ENCODE measurements at places on chromosomes 13 and 19.

GRCh38 chr13:47481536-47481935 lies 519.5 kb downstream of the SUCLA2 start:
- H3K4me1 ChIP-seq = no peaks in the 10 kb centered on the region
- H3K36me3 ChIP-seq = no peaks in the 10 kb centered on the region
- H3K27ac ChIP-seq = no peak overlapping the region

DNA sequence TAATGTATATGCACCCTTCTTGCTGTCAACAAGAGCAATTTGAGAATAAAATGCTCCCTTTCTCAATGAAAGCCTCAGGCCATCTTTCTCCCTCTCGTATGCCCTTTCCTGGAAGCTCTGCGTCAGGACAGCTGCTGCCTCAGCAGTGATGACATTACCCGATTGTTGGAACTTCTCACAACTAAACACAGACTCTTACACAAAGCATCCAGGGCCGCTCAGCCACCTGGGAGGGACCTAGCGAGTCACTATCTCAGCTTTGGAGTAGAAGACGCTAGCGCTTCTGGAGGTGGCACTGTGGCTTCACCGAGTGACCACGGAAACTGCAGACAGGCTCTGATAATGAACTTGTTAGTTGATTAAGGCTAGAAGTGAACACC lies 153.2 kb upstream of the SOX1 start:
- no peaks in the 10 kb centered on the region for H3K4me1 ChIP-seq
- H3K4me3 ChIP-seq = no peak overlapping the region
- H3K27ac ChIP-seq = no peak overlapping the region

- no peaks in the 10 kb centered on the region for H3K27me3 ChIP-seq
- H3K4me3 ChIP-seq = no peak overlapping the region
- DNase-seq = no peak
- H3K36me3 ChIP-seq = peaks cover 81% of the 10 kb centered on the region
Measured at GRCh38 chr19:14459703-14460102, 15.5 kb downstream of the PTGER1 start.

DNA sequence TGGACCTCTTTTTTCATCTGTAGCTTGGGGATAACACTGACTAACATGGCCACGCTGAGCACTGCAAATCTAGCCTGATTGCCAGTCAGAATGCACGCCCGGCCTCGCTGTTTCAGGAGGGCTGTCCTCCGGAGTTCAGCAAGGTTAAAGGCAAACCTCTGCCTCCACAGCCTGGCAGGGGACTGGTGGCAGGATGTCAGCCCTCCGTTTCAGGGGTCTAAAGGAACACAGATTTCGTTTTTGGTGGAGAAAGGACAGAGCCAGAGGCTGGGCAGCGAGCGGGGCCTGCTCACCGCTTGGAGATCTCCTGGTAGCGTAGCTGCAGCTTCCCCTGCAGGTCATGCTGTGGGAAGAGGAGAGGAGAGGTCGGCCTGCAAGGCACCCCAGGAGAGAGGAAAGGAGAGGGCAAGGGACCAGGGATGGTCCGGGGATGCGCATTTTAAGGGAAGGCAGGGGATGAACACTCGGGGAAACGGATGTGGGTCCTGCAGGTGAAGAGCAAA lies 560 bp downstream of the NDUFA7 start:
- H3K4me1 ChIP-seq = peaks cover 33% of the 10 kb centered on the region
- H3K4me3 ChIP-seq = peak overlapping the region; percentile 100
- peak overlapping the region; percentile 85 for H3K27ac ChIP-seq

DNA sequence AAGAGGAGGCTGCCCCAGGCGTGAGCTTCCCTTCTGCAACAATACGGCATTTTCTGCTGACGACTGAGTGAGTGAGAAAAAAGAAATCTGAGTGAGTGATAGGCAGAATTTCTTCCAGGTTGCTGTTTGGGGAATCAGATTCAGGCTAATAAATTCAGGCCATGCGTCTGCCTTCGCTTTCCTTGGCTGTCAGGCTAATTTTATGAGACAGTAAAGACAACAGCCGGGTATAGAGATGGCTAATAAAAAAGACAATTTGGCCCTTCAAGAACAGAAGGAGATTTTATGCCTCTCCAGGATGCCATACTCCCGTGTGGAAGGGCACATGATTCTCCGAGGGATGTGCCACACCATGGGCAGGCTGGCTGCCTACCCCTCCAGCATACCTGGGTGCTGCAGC lies 145.9 kb upstream of the UBL3 start:
- no peak overlapping the region for H3K27ac ChIP-seq
- H3K4me1 ChIP-seq = no peaks in the 10 kb centered on the region
- H3K27me3 ChIP-seq = no peaks in the 10 kb centered on the region
- DNase-seq = no peak

DNA sequence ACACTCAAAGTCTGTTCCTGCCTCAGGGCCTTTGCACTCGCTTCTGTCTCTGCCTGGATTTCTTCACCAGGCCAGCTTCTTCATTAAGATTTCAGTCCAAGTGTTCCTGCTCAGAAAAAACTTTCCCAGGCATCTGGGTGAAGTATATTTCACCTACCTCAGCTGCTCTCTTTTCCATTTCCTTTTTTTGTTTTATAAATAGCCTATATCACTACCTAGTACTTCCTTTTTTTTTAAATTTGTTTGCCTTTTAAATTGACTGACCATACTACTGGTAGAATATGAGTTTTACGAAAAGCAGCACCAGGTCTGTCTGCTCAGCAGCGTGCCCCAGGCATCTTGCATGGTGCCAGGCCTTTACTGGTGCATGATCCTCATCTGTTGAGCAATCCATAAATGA lies 1064.4 kb downstream of the UQCRFS1 start:
- no peak overlapping the region for H3K27ac ChIP-seq
- no peak overlapping the region for H3K4me3 ChIP-seq
- H3K36me3 ChIP-seq = no peaks in the 10 kb centered on the region
- DNase-seq = no peak
- H3K4me1 ChIP-seq = no peaks in the 10 kb centered on the region

DNA sequence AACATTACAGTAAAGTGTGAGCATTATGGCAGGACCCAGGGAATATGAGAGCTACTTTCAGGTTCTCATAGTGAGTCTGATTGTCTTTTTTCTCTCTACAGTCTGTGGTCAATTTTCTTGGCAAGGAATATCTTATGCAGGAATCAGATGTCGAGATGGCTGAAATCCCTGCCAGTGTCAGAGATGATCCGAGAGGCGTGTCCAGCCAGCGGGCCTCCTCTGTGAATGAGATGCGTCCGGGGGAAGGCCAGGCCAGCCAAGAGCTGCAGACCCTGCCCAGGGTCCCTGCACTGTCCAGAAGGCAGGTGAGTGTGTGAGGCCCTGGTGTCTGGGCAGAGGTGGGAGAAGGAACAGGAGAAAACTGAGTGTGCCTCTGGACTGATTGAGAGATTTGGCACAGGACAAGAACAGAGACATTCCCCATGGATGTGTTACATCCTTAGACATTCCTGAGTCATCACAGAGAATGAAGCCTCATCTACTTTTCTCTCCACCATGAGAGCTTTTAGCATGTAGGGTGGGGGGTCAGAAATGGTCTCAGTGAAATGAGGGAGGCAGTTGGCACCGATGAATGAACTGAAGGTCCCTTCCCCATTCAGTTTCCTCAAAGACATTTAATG lies 27.3 kb upstream of the EDDM13 start:
- no peaks in the 10 kb centered on the region for H3K27me3 ChIP-seq
- H3K27ac ChIP-seq = no peak overlapping the region
- no peak for DNase-seq

DNA sequence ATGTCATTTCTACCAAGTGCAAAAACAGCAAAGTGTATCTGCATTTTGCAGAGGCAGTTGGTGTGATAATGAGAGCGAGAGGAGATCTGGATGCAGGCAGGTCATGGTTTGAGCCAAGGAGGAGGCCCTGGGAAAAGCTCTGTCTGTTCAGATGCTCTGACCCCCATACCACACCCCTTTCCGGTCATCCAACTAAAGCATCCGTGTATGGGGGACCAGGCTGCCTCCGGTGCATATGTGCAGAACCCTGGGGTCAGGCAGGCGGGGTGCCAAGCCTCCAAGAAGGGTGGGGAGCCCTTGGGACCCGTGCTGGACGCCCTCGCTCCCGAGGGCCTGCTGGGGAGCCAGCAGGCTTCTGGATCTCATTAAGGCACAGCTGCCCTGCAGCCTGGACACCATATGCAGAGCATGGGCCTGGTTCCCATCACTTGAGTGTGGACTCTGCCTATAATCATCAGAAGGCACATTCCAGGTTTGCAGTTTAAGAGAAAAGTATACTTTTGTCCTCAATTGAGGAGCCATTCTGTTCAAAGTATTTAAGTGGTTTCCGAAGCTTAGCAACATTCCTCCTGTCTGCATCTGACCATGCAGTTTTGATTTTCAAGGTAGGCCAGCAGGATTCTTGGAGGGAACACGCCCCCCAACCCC lies 56.1 kb downstream of the ALOX5AP start:
- H3K27ac ChIP-seq = no peak overlapping the region
- H3K4me1 ChIP-seq = peaks cover 14% of the 10 kb centered on the region
- no peak overlapping the region for H3K4me3 ChIP-seq
- H3K36me3 ChIP-seq = no peaks in the 10 kb centered on the region
- H3K27me3 ChIP-seq = no peaks in the 10 kb centered on the region
- no peak for DNase-seq

- H3K36me3 ChIP-seq = peaks cover 67% of the 10 kb centered on the region
- H3K27ac ChIP-seq = no peak overlapping the region
- no peaks in the 10 kb centered on the region for H3K4me1 ChIP-seq
- DNase-seq = no peak
Measured at GRCh38 chr19:2188708-2189385, 25.1 kb downstream of the DOT1L start.

- no peaks in the 10 kb centered on the region for H3K27me3 ChIP-seq
- H3K4me3 ChIP-seq = no peak overlapping the region
- no peak for DNase-seq
- H3K4me1 ChIP-seq = no peaks in the 10 kb centered on the region
- no peaks in the 10 kb centered on the region for H3K36me3 ChIP-seq
Measured at GRCh38 chr19:8097681-8098567, 45.4 kb downstream of the CCL25 start.

GRCh38 chr13:50873467-50873866 lies 30.0 kb upstream of the DLEU7 start:
- no peaks in the 10 kb centered on the region for H3K4me1 ChIP-seq
- no peak overlapping the region for H3K27ac ChIP-seq
- H3K36me3 ChIP-seq = no peaks in the 10 kb centered on the region
- DNase-seq = no peak
- no peaks in the 10 kb centered on the region for H3K27me3 ChIP-seq
- no peak overlapping the region for H3K4me3 ChIP-seq

DNA sequence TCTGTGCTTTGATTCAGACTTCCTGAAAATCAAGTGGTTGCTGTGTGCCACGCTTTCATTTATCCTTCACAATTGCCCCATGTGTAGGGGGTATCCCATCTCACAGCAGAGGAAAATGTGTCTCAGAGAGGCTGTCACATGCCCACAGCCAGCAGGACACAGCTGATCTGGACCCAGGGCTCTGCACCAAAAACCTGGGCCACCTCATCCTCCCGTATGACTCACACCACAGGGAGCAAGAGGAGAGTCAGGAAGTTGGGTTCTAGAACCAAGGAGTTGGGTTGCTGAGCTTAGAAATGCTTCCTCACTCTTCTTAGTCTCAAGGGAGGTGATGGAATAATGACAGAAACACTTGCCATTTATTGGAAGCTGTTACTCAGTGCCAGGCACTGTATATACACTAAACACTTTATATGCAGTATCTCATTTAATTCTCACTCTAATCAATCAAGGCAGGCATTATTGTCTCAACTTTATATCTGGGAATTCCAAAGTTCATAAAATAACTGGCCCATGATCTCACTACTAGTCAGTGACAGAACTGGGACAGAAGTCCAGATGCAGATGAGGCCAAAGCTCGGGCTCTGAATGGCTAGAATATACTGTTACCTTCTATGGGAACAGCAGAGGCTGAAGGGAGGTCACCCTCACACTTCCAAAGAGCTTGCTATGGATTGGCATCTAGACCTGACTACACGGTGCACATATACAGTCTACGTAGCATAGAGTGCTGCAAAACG lies 47.7 kb upstream of the ATP12A start:
- H3K36me3 ChIP-seq = no peaks in the 10 kb centered on the region
- H3K27me3 ChIP-seq = no peaks in the 10 kb centered on the region
- no peak overlapping the region for H3K4me3 ChIP-seq
- no peak for DNase-seq

All from CD4-positive, alpha-beta T cell (primary cell).